ENCODE measurements at places on chromosomes 7 and 10. TPM values are rescaled to one million over a fixed set of nuclear protein-coding genes. Genes with fewer than 3 reads are reported as not detected.

PHKG1 gene
- 1.4 TPM for total RNA-seq

RASA4B gene
- total RNA-seq, result 1.5 TPM

- no peak overlapping the region for H3K27ac ChIP-seq
- H3K4me3 ChIP-seq, result no peak overlapping the region
- H3K27me3 ChIP-seq, result no peaks in the 10 kb centered on the region
- peaks cover 8% of the 10 kb centered on the region for H3K4me1 ChIP-seq
- H3K36me3 ChIP-seq, result peaks cover 11% of the 10 kb centered on the region
Observed at GRCh38 chr7:2553108-2553507, 2.2 kb downstream of the BRAT1 start.

GRCh38 chr7:44876393-44876792 is 8.9 kb downstream of the PURB start:
- DNase-seq, result no peak
- H3K27me3 ChIP-seq, result no peaks in the 10 kb centered on the region
- H3K4me3 ChIP-seq, result no peak overlapping the region
- no peak overlapping the region for H3K27ac ChIP-seq
- H3K4me1 ChIP-seq, result peaks cover 13% of the 10 kb centered on the region

GRCh38 chr10:7795605-7796004 is 7.6 kb downstream of the ATP5F1C start:
- H3K27ac ChIP-seq, result no peak overlapping the region
- H3K36me3 ChIP-seq, result peaks cover 27% of the 10 kb centered on the region
- no peak for DNase-seq
- peaks cover 7% of the 10 kb centered on the region for H3K4me1 ChIP-seq
- H3K27me3 ChIP-seq, result no peaks in the 10 kb centered on the region

DNA sequence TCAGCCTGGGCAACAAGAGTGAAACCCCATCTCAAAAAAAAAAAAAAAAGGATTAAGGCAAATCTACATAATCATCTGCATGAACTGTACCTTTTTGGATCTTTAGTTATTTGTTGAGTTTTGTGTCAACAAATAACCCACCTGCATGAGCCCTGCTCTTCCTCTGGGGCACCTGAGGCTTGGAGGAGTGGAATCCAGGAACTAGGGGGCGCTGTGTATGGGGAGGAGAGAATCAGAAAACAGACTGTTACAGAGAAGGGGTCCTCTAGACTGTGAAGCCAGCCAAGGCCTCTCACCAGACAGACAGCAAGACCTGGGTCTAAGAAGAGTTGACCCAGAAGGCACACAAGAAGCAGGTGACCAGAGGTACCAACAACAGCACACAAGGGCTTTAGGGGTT is 682.8 kb upstream of the NRP1 start:
- no peaks in the 10 kb centered on the region for H3K27me3 ChIP-seq
- no peaks in the 10 kb centered on the region for H3K36me3 ChIP-seq
- peak; percentile 4 for DNase-seq
- H3K4me3 ChIP-seq, result no peak overlapping the region
- no peak overlapping the region for H3K27ac ChIP-seq

GRCh38 chr10:86650151-86650550 is 4.2 kb upstream of the OPN4 start:
- H3K36me3 ChIP-seq, result no peaks in the 10 kb centered on the region
- H3K27ac ChIP-seq, result peak overlapping the region; percentile 59
- H3K4me3 ChIP-seq, result no peak overlapping the region
- no peaks in the 10 kb centered on the region for H3K27me3 ChIP-seq

DNA sequence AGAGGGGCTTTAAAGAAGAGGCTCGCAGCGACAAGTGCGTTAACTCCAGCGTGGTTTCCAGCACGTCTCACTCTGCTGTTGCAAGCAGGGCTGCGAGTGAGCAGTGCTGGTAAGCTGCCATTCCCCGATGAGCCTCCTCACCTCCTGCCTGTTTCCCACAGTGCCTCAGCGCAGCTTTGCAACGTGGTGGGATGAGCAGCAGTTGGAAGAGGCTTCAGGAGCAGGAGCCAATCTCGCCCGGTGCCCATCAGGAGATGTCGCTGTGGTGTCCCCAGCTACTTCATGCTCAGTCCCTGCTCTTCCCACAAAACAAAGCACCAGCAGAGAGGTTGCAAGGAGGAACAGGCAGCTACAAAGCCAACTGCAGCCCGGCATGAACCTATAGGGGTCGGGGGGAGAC is 2.4 kb upstream of the ADARB2 start:
- DNase-seq, result no peak
- no peak overlapping the region for H3K27ac ChIP-seq
- H3K4me1 ChIP-seq, result no peaks in the 10 kb centered on the region

- no peaks in the 10 kb centered on the region for H3K36me3 ChIP-seq
- H3K27me3 ChIP-seq, result 0 out of 2 replicates have a peak, but pooled peaks cover 4% of the 10 kb centered on the region
- H3K4me3 ChIP-seq, result no peak overlapping the region
Observed at GRCh38 chr7:29199776-29200175, 5.2 kb downstream of the CHN2 start.

DNA sequence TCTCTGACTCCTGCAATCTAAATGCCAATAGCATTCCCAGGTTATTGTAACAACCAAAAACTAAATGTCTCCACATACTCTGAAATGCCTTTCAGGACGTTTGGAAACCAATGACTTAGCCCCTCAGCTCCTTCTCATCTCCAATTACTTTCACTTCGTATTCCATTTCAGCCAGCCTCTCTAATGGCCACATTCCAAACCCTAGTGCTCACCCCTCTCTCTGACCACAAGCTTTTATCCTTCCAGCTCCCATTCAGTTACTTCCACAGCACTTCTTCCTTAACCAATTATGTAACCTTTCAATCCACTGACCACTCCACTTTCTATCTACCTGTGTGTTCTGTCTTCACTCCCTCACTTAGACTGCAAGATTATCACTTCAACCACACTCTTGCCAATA is 4.3 kb downstream of the NOC3L start:
- H3K36me3 ChIP-seq, result peaks cover 38% of the 10 kb centered on the region
- peaks cover 10% of the 10 kb centered on the region for H3K4me1 ChIP-seq
- H3K27me3 ChIP-seq, result no peaks in the 10 kb centered on the region
- H3K27ac ChIP-seq, result peak overlapping the region; percentile 17

DNA sequence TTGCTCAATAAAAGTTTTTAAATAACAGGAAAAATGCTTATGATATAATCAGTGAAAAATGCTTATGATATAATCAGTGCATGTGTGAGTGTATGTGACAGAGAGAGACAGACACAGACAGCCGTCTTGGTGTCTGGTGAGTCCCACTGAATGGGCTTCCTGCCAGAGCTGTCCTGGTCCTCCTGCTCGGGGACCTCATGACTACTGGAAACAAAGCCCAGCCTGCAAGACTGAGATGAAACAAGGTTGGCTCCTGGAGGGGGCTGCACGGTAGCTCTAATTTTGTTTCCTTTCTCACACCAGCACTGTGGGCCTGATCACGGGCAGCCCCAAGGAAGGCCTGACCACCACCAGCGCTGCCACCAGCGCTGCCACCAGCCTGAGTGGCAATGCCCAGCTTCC is 57.3 kb downstream of the NRP1 start:
- peaks cover 22% of the 10 kb centered on the region for H3K4me1 ChIP-seq
- H3K27me3 ChIP-seq, result no peaks in the 10 kb centered on the region

DNA sequence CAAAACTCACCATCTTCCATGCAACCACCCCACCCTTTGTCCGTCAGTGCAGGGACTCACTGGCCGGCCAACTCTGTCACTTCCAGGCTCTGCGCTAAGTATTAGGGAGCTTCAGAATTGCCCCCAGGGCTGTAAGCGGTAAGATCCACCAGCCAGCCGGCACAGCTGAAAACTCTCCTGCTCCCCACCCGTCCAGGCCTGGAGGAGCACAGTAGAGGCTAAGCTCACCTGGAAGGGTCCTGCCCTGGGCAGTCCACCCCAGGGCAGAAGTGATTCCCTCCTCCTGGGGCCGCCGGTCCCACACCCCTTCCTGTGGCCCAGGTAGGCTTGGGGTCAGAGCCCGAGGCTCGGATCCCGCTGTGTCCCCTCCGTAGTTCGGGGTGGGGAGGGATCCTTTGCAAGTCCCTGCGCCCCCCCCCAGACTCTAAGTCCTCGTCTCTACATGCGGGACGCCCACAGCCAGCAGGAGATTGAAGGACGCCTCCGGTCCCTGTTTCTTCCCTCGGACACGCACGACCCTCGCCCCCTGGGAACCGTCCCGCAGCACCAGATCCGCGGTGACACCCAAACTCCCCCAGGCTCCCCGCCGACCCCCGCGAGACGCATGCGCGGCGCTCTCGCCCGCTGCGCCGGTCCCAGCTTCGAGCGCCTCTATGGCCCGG is 138.9 kb downstream of the ARHGAP22 start:
- H3K4me1 ChIP-seq, result peaks cover 8% of the 10 kb centered on the region
- H3K27me3 ChIP-seq, result no peaks in the 10 kb centered on the region
- DNase-seq, result no peak
- H3K36me3 ChIP-seq, result no peaks in the 10 kb centered on the region

DNA sequence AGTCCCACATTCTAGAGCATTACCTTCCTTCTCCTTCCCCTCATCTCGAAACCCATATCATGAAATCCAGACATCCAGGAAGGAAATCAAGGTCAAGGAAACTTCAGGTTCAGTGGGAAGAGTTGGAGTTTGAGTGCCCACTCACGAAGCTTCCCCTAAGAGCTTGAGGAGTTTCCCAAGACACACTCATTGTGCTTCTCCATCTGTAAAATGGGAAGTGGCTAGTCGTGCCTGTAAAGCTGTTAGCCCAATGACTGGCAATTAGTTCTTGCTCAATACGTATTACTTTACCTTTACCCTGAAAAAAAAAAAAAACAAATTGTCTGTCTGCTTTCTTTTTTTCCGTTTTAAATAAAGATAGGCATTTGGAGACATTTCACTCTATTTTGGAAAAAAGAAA is 42.3 kb downstream of the GPAM start:
- H3K27ac ChIP-seq, result no peak overlapping the region
- no peak for DNase-seq
- no peaks in the 10 kb centered on the region for H3K27me3 ChIP-seq

- H3K27ac ChIP-seq, result no peak overlapping the region
- no peak for DNase-seq
- no peaks in the 10 kb centered on the region for H3K27me3 ChIP-seq
- no peak overlapping the region for H3K4me3 ChIP-seq
- H3K36me3 ChIP-seq, result no peaks in the 10 kb centered on the region
Observed at GRCh38 chr10:94123258-94123995, 129.7 kb downstream of the PLCE1 start.

DNA sequence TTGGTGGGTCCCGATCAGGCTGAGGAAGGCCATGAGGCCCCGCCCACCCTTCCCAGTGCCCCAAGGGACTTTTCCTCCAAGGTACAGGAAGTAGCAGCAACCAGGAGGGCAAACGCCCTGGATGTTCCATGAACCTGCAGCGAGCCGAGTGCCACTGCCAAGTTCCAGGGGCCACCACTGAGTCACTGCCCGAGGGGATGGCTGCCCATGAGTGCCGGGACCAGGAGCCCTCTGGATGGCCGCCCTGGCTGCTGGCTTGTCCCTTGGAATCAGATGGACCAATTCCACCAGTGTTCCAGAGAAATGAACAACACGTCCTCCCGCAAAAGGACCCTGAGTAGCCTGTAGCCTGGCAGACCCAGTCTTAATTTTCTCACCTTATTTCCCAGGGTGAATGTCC is 74.2 kb downstream of the ZRANB1 start:
- H3K36me3 ChIP-seq, result peaks cover 2% of the 10 kb centered on the region
- H3K27ac ChIP-seq, result no peak overlapping the region
- H3K27me3 ChIP-seq, result no peaks in the 10 kb centered on the region
- peaks cover 12% of the 10 kb centered on the region for H3K4me1 ChIP-seq
- H3K4me3 ChIP-seq, result no peak overlapping the region

DNA sequence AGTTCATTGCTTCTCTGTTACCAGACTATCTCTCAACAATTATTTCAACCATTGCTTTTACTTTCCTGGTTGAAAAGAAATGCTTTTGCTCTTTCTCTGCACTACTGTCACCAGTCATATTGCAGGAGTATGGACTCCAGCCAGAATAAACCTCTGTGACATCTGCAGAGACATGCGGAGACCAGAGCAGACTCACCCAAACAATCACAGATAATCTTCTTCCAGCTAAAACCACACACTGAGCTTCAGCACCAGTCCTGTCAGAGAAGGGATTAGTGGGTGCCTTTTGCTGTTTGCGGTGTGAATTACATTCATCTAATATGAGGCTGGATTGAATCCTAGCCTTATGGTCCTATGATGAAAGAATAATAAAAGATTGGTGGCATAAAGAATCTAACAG is 258.6 kb downstream of the CNTNAP2 start:
- peaks cover 6% of the 10 kb centered on the region for H3K27me3 ChIP-seq
- no peaks in the 10 kb centered on the region for H3K36me3 ChIP-seq

DNA sequence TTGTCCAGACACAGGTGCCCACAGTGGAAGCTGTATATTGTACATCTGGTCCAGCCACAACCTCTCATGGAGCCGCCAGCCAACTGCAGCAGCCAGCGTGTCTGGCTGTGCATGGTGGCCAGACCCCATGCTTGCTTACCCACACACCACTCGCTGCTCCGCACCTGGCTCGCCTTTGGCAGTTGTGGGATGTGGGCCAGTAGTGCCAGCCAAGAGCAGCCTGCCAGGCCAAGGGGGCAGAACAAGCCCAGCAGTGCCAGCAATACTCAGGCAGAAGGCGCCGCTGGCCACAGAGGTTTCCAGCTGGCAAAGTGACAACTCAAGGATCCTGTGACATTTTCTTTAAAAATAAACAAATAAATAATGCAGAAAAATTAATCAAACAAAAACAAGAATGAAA is 11.7 kb upstream of the TMEM243 start:
- H3K27me3 ChIP-seq, result no peaks in the 10 kb centered on the region
- no peaks in the 10 kb centered on the region for H3K4me1 ChIP-seq
- no peaks in the 10 kb centered on the region for H3K36me3 ChIP-seq
- H3K4me3 ChIP-seq, result no peak overlapping the region
- DNase-seq, result no peak

GRCh38 chr10:69803809-69804208 is 2.1 kb downstream of the COL13A1 start:
- no peaks in the 10 kb centered on the region for H3K36me3 ChIP-seq
- no peaks in the 10 kb centered on the region for H3K4me1 ChIP-seq
- H3K27ac ChIP-seq, result no peak overlapping the region
- H3K27me3 ChIP-seq, result 0 out of 2 replicates have a peak, but pooled peaks cover 3% of the 10 kb centered on the region

DNA sequence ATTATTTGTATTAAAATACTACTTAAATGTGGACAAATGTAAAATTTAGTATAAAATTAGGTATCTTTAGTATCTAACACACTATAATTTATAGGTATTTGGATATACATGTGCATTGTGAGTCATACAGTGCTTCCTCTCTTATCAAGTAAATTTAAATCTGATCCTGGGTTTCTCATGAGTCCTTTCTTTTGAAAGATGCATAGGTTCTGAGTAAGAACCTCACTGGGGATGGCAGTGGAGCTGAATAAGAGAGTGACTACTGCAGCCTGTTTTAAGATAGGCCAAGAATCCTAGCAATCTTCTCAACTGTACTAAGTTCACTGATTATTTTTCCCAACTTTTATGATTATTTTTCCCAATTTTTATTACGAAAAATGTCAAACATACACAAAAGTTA is 16.2 kb downstream of the CEP55 start:
- no peak for DNase-seq
- H3K36me3 ChIP-seq, result peaks cover 42% of the 10 kb centered on the region
- no peak overlapping the region for H3K27ac ChIP-seq
- H3K27me3 ChIP-seq, result no peaks in the 10 kb centered on the region
- H3K4me1 ChIP-seq, result no peaks in the 10 kb centered on the region

- H3K27ac ChIP-seq, result no peak overlapping the region
- H3K27me3 ChIP-seq, result no peaks in the 10 kb centered on the region
- no peak overlapping the region for H3K4me3 ChIP-seq
- no peak for DNase-seq
Observed at GRCh38 chr7:144470078-144470477, 66.6 kb upstream of the NOBOX start.

- no peaks in the 10 kb centered on the region for H3K36me3 ChIP-seq
- no peaks in the 10 kb centered on the region for H3K27me3 ChIP-seq
- H3K4me3 ChIP-seq, result no peak overlapping the region
Observed at GRCh38 chr10:88987243-88987725, 3.3 kb upstream of the FAS start.
